ENCODE measurements at places on chromosomes 7 and 10.

DNA sequence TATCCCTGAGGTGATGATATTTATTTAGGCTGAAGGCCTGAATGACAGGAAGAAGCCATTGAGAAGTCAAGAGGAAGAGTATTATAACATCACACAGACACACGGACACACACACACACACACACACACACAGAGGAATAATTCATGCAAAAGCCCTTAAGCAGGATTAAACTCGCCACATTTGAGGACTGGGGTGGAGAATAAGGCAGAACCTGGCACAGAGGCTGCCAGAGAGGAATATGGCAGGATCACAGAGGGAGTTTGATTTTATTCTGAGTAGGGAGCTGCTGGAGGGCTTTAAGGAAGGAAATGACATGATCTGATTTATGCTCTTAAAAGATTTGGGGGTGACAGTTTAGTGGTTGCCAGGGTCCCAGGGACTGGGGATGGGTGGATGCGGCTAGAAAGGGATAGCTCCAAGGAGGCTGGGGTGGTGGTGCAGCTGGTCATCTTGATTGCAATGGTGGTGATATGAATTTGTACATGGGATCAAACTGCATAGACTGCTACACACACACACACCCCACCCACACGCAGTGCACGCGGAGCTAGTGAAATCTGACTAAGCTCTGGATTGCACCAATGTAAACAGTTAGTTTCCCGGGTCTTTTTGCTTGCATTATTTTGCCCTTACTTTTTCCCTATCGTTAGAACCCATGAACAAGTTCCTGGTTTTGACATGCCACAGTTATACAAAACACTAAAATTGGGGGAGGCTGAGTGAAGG lies 11.2 kb downstream of the SMURF1 start:
- no peak for DNase-seq

GRCh38 chr7:105664816-105665525 lies 83.7 kb upstream of the EFCAB10 start:
- no peak for DNase-seq

DNA sequence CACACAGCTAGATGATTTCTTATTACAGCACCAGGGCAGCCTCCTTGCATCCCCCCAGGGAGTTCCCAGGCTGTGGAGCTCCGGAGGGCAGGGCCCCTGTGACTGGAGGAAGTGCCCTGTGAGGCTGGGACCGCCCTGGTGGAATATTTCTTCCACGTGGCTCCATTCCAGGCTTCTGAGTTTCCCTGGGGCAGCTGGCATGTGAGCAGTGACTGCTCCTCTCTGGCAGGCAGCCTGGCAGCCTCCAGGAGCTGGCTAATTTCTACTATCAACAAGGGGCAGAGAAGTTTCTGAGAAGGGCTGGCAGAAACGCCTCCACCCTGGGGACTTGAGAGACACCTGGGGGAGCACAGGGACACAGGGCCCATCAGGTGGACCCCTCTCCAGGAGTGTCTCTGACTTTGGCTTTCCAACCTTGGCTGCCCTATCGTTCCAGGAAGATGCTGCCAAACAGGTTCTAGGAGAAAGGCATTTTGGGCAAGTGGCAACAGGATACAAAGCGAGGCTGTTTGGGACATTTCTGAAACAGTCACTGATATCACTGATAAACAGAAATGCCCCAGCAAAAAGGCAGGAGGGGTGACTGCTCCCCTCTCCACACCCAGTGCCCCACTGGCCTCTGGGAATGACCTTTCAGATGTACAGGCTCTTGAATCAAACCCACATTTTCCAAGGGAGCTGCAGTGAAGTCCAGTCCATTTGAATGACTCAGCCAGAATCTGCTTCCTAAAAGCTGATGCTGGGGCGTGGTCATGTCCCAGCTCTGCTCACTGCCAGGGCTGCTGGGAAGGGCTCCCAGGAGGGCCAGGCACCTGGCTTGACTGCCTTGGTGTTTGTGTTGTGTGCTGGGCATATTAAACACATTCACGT lies 16.1 kb downstream of the MYOF start:
- no peak for DNase-seq

DNA sequence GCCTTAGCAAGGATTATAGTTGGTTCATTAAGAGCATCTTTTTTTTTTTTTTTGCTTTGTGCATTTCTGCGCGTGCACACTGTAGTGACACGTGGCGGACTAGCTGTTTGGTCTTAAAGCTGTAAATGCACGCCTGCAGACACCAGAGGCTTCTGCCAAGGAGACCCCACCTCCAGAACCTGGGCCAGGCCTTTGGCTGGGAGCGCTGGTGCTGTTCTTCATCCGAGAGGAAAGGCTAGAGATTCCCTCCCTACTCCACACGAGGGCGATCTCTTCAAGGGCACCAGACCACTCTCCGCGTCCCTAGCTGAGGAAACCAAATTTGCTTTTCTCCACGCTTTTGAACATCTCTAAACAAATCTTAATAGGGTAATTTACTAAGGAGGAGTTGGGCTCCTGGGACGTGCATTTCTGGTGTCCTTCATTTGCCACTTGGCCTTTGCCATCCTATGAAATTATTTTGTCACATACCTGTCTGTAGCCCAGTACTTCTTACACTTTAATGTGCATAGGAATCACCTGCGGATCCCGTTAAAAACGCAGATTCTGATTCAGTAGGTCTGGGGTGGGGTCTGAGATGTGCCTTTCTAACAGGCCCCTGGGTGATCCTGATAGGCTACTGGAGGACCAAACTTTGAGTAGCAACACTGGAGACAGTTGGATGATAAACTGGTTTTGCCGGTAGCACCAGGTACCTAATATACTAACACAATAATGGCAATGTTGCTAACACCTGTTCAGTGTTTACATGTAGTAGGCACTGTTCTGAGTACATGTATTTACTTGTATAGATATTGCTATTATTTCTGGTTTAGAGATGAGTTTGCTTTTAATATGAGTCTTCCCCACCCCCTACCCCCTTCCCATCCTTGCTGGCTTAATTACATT lies 1.3 kb upstream of the SLC26A5 start:
- no peak for DNase-seq

GRCh38 chr10:4656576-4657194 lies 169.3 kb upstream of the AKR1E2 start:
- peak; percentile 32 for DNase-seq

GRCh38 chr10:17780727-17781126 lies 28.4 kb upstream of the MRC1 start:
- DNase-seq, result no peak

GRCh38 chr7:57211428-57212100 lies 79.3 kb upstream of the ZNF479 start:
- DNase-seq, result no peak

DNA sequence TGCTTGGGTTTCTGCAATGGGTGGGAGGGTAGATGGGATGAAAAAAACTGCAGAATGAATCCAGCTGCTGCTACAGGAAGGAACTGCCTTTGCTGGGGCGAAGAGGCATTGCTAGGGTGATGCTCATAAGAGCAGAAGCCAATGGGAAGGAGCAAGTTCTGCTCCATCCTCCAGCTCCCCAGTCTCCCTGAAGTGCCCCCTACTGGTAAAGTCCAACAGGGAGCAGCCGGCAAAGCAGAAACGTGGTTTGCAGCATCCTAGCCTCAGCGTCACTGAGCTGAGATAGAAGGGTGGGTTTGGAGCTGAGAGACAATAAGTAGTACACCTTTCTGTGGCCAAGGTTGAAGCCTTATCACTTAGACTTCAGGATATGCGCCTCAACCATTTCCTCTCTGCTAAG lies 220.5 kb downstream of the CCSER2 start:
- DNase-seq, result no peak

- no peak for DNase-seq
Observed at GRCh38 chr10:72068901-72069446, 19.4 kb downstream of the SPOCK2 start.

All from stimulated activated CD8-positive, alpha-beta memory T cell treated with anti-CD3 and anti-CD28 coated beads, Interleukin-7, amount 100 ng/mL, for 4 hours (primary cell).